ENCODE measurements at places on chromosomes 4 and X.

- DNase-seq, result peak; percentile 3
These were observed 67.0 kb downstream of the NHS start for GRCh38 chrX:17441965-17442364.

DNA sequence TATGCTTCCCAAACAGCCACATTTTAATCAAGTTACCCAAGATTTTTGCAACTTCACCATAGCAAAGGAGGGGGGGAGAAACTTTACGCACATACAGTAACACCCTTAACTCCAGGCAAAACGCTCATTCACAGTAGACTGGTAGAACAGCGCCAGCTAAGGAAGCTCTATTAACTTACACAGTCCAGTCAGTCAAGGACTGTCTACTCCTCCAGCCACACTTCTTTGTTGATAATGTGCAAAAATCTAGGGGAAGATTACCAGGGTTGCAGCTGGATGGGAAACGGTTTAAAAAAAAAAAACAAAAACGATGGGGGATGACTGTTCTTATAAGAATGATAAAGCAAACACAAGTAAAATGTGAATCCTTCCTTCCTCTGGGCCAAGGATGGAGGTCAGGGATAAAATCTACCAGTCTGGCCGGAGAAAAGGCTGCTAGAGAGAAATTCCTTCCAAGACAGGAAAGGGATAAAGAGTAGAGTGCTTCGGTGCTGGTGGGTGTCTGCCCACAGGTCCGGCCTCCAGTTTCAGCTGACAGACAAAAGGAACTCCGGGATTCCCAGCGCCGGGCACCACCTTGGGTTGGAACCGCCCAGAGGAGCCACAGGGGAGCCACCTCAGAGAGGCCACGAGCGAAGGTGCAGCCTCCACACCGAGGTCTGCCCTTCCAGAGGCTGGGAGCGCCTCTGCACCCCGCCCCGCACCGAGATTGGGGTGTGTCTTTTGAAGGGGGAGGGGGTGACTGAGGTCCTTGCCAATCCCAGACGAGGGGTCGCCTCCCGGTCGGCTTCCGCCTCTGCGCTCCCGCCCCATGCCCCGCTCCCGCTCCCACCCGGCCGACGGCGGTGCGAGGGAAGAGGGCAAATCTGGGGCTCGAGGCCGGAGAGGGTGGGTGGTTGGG is 811 bp downstream of the ANKRD50 start:
- peak; percentile 84 for DNase-seq

DNA sequence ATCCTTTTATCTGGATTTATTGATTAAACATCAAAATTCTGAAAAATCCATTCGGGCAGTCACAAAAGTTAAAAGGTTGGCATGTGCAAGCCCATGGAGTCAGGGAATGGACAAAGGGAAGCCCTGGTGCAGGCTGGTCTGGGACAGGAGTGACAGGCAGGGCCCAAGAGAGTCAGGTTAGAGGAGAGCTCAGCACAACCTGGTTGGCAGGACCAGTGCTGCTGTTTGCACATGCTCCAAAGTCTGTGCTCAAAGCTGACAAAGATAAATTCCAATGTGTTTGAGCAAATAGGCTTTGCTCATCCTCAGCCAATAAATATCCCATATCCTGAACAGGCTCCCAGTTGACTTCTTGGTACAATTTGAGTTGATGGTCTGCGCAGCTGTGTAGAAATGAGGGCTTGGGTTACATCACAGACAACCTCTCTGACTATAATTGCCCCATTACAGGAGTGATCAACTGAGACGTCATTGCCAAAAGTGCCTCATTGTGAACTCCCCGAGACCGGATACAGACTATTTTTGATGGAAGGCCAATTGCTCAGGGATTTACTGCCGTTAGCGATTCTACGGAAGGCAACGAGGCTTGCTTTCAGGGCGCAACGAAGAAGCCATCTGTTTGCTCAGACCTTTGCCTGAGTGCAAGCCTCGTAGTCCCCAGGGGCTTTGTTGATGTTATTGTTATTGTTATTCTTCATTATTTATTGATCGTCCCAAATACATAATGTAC is 1008.1 kb upstream of the TENM3 start:
- no peak for DNase-seq

- no peak for DNase-seq
These were observed 4.7 kb downstream of the GPR50 start for GRCh38 chrX:151181088-151181487.

DNA sequence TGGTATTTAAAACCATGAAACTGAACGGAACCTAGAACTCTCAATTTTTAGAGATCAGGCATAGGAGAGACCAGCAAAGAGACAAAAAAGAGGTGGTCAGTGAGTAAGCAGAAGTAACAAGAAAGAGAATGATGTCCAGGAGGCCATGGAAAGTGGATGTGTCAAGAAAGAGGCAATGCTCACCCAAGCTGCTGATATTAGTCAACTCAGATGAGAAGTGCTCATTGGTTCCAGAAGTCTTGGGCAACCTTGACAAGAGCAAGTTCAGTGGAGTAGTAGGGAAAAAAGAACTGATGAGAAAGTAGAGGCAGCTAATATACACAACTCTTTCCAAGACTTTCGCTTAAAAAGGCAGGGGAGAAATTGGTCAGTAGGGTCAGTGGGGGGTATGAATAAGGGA is 23.0 kb upstream of the CCDC149 start:
- DNase-seq, result no peak

DNA sequence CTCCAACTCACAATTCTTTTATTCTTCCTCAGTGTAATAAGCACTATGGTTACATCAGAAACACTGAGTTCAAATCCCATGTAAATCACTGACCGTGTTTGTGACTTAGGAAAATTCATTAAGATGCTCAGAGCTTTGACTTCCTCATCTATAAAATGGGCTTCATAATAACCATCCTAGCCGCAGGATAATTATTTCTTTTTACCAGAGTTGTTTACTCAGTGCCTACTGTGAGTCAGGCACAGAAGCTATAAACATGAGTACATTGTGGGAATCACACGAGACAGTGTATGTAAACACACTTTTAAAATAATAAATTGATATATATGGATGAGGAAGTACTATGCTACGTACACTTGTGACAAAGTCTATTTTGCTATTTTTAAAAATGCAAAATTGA is 296.3 kb upstream of the TENM3 start:
- DNase-seq, result no peak

DNA sequence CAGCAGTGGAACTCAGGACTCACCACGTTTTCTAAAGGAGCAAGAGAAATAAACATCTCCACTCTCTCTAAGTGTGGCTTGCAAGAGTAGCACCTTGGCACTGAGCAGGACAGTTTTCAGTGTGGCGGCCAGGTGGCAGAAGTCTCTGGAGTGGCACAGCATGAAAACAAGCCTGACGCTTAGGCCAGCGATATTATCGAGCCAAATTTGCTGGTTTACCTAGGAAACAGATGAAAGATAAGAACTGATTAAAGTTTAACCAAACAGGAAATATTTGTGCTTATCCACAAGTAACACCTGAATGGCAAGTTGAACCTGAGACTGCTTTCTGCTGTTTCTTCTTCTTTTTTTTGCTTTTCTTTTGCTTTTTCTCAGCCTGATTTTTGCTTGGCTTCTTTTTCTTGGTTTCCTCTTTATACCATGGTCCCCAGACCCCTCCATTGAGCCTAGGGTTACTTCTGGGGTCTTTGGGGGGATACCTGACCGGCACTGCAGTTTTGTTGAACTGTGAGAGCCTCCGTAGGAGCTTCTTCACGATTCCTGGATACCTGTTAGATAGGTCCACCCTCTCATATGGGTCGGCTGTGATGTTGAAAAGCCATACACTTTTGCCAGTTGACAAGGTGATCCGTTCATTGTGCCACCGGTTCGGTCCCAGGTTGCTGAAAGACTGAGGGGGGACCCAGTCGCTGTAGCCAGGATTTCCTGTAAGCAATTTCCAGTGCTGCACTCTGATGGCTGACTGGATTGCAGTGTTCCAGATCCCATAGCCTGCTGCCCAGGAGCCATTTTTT is 77.3 kb downstream of the ARSJ start:
- no peak for DNase-seq

DNA sequence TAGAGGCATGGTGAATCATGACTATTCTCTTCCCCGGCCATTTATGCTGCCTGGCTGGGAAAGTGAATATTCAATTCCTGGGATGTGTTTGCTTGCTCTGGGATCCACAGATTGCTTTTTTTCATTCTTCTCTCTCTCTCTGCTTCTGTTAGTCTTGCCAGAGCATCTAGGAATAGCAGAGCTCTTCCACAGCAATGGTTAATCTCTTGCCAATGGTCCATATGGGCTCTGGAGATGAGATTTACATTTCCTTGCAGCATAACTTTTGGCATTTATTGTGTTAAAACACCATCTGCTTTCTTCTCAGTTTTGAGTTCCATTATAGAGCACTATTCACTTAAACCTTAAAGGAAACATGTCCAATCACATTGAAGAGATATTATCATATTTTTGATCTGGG is 59.2 kb upstream of the GUCY1A1 start:
- DNase-seq, result no peak

GRCh38 chrX:87583679-87584078 is 66.1 kb downstream of the KLHL4 start:
- DNase-seq, result no peak

DNA sequence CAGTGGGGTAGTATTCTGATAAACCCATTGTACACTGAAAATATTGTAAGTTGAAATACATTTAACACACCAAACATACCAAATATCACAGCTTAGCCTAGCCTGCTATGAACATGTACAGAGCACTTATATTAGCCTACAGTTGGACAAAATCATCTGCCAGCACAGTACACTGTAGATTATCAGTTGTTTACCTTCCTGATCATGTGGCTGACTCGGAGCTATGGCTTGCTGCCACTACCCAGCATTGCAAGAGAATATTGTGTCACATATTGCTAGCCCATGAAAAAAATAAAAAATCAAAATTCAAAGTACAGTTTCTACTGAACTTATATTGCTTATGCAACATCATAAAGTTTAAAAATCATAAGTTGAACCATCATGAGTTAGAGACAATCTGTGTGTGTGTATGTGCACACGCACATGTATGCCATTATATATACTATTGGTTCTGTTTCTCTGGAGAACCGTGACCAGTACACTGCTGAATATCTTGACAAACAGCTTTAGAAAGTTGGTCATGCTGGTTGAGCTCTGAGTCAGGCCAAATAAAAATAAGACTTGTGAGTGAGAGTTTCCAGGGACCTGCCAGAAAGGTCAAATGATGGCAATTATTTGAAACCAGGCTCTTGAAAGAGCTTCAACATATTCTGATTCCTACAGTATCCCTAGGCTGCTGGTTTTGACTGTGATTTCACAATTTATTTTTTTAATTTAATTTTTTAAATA is 238.5 kb downstream of the PRR32 start:
- no peak for DNase-seq

DNA sequence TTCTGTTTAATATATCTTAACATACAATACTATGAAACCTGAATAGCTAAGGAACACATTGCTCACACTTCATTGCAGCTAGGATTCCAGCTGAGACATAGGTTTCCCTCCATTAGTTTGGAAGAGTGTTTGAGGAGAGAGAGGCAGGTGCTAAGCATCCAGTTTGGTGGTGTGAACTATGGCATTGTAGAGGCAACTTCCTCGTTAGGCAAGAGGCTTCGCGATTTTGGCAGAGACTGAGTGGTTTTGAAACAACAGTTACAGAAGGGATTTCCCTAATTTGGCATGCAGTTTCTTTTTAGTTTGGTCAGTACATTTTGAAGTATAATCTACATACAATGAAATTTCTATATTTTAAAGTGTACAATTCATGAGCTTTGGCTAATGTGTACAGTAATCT is 117.1 kb upstream of the BMP3 start:
- DNase-seq, result no peak

GRCh38 chrX:107514944-107515343 is 65.5 kb downstream of the FRMPD3 start:
- DNase-seq, result no peak

- peak; percentile 85 for DNase-seq
These were observed 720 bp downstream of the RPL10 start for GRCh38 chrX:154398668-154399526.

GRCh38 chrX:13536551-13536950 is 32.9 kb upstream of the EGFL6 start:
- DNase-seq, result no peak

DNA sequence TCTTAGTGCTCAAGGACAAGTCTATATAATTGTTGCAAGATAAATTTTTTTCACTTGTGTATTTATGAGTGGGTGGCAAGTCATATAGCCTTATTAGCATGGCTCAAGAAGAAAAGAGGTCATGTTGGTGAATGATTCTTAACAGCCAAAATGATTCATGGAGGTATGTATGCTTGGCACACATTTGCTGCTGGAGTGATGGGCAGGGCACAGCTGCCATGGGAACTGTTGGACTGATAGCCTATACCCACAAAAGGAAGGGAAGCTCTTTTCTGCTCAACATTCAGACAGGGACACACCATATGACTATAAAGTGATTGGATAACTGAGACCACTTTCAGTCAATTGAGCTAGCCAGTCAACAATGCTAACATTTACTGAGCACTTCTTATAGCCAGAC is 46.8 kb upstream of the PITX2 start:
- DNase-seq, result no peak

DNA sequence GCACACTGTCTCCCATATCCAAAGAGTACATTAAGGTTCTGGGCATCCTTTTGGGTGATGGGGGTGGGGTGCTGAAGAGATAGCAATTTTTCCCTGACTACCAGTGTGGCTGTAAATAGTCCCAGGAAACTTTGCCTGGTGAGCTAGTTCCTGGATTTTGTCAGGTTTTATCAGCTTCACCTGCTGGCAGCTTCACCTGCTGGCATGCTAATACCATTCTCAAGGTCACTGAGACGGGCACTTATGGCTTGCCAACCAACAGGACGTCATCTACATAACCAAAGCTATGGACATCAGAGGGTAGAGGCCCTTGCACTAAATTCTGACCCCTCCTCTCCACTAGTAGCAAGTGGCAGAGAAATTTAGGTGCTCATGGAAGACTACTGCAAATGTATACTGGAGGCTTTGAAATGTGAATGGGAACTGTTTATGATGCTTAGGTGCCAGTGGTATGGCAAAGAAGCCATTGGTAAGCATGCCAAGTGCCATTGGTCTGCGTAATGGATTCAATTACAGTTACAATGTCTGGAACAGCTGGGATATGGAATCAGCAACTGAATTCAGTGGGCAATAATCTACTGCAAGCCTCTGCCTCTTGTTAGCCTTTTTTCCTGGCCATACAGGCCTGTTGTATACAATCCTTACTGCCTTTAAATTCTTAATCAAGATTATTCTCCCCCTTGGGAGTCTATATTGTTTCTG is 71.6 kb upstream of the SH3RF1 start:
- DNase-seq, result no peak

GRCh38 chr4:66052426-66052825 is 382.1 kb upstream of the EPHA5 start:
- DNase-seq, result no peak

GRCh38 chr4:8843597-8843996 is 28.0 kb downstream of the HMX1 start:
- DNase-seq, result no peak

DNA sequence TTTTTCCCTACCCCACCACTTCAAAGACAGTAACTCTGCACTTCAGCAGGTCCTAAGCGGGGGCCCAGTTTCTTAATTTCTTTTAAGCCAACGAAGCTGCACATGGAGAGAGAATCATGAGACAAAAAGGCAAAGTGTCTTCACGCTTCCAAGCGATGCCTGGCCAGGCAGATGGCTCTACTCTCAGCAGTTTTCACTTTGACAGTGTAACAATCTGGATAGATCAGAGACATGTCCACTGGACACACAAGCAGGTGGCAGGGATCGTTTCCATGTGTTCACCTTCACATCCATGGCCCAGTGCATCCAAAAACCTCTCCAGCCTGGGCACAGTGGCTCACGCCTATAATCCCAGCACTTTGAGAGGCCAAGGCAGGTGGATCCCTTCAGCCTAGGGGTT is 27.8 kb downstream of the PPP2R2C start:
- no peak for DNase-seq
